Neuronal stem cell (in vitro differentiated cells): ENCODE measurements at places on chromosomes 5 and 9.

- H3K27me3 ChIP-seq = no peaks in the 10 kb centered on the region
- peaks cover 3% of the 10 kb centered on the region for H3K4me1 ChIP-seq
- no peak for DNase-seq
- H3K27ac ChIP-seq = no peak overlapping the region
- H3K36me3 ChIP-seq = no peaks in the 10 kb centered on the region
Measured at GRCh38 chr9:96450613-96451528, 902 bp downstream of the HABP4 start.

DNA sequence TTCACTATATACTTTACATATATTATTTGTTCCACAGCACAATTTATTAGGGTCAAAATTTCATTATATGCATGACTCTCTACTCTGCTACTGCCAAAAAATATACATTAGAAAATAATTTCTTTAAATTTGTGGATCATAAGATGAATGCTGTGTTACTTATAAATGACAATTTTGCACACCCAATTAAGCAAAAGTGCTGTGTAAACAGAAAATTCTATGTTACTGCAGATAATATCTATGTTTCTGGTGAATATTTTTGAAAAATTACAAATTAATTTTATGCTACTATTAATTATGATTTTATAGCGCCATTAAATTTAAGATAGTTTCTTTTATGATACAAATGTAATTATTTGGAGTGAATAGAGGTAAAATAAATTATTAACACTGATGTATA lies 59.8 kb upstream of the GABRA6 start:
- H3K4me3 ChIP-seq = no peak overlapping the region
- H3K27me3 ChIP-seq = no peaks in the 10 kb centered on the region
- no peaks in the 10 kb centered on the region for H3K36me3 ChIP-seq
- DNase-seq = no peak
- H3K4me1 ChIP-seq = no peaks in the 10 kb centered on the region
- no peak overlapping the region for H3K27ac ChIP-seq

GRCh38 chr5:4976902-4977301 lies 163.2 kb upstream of the ADAMTS16 start:
- H3K36me3 ChIP-seq = no peaks in the 10 kb centered on the region
- no peaks in the 10 kb centered on the region for H3K27me3 ChIP-seq
- peaks cover 5% of the 10 kb centered on the region for H3K4me1 ChIP-seq
- DNase-seq = no peak
- H3K4me3 ChIP-seq = no peak overlapping the region

GRCh38 chr9:33737811-33738606 lies 57.4 kb upstream of the PRSS3 start:
- H3K27ac ChIP-seq = no peak overlapping the region
- H3K4me3 ChIP-seq = no peak overlapping the region
- H3K36me3 ChIP-seq = no peaks in the 10 kb centered on the region
- H3K27me3 ChIP-seq = no peaks in the 10 kb centered on the region
- peak; percentile 12 for DNase-seq

DNA sequence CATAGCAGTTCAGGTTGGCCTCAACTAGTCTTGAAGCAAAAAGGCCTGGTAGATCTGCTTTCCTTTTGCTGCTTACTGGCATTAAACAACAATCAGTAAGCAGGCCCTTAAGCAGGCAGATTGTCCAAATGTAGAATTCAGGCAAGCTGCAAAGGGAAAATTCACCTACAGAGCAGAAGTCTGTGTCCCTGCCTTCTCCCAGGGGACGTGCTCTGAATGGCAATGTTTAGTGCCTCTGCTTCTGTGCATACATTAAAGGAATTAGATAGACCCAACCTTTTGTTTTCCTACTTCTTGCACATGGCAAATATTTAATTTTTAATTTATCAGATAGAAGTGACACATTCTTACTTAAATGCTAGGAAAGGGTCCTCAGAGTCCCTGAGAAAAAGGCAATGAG lies 328.8 kb upstream of the PIK3R1 start:
- H3K27ac ChIP-seq = no peak overlapping the region
- peaks cover 4% of the 10 kb centered on the region for H3K4me1 ChIP-seq
- H3K36me3 ChIP-seq = no peaks in the 10 kb centered on the region
- H3K27me3 ChIP-seq = no peaks in the 10 kb centered on the region

- no peaks in the 10 kb centered on the region for H3K36me3 ChIP-seq
- no peak overlapping the region for H3K4me3 ChIP-seq
- H3K4me1 ChIP-seq = no peaks in the 10 kb centered on the region
- no peak overlapping the region for H3K27ac ChIP-seq
- DNase-seq = no peak
Measured at GRCh38 chr5:124210111-124210910, 536.1 kb downstream of the ZNF608 start.

- no peaks in the 10 kb centered on the region for H3K27me3 ChIP-seq
- no peaks in the 10 kb centered on the region for H3K36me3 ChIP-seq
- H3K4me1 ChIP-seq = peaks cover 5% of the 10 kb centered on the region
- no peak overlapping the region for H3K27ac ChIP-seq
- no peak for DNase-seq
Measured at GRCh38 chr9:81825846-81826516, 102.2 kb upstream of the SPATA31D4 start.

GRCh38 chr5:14946815-14947620 lies 75.4 kb upstream of the ANKH start:
- H3K27ac ChIP-seq = no peak overlapping the region
- no peak for DNase-seq
- no peaks in the 10 kb centered on the region for H3K27me3 ChIP-seq
- no peak overlapping the region for H3K4me3 ChIP-seq
- peaks cover 2% of the 10 kb centered on the region for H3K4me1 ChIP-seq
- H3K36me3 ChIP-seq = no peaks in the 10 kb centered on the region

DNA sequence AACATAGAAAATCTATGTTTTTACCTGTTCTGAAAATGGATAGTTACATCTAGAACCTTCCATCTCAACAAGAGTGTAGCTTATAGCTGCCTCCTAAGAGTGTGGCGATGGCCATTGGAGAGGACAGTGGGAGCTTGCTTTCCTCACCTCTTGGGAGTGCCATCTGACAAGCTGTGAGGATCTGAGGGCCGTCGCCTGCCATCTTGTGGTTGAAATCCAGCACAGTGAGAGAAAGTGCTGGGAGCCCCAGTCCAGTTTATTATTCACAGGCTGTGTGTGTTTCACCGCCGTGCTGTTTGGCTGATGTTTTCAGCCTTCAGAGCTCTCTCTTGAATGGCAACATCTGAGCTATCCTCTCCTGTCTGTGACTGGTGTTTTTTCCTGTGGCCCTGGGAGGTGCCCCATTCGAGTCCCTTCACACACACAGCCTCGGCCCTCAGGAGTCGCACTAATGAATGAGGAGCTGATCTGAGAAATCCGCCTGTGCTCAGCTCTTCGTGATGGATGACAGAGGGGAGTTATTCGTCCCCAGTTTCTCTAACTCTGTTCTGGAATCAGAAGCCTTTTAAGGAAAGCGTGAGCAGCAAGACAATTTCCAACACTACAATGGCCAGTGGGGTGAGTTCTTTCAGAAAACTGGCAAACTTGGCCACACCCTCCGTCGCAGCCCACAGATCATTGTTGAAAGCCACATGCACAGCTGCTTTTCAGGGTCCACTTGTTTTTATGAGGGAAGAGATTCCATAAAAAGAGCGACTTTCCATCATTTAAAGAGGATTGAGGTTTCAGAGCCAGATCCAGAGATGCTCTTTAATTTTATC lies 170.3 kb downstream of the PDZD2 start:
- H3K27ac ChIP-seq = no peak overlapping the region
- peaks cover 1% of the 10 kb centered on the region for H3K4me1 ChIP-seq
- no peak overlapping the region for H3K4me3 ChIP-seq
- H3K27me3 ChIP-seq = no peaks in the 10 kb centered on the region
